ENCODE measurements at places on chromosomes 4 and X.

GRCh38 chr4:170827562-170828274 lies 738.0 kb upstream of the AADAT start:
- no peak for DNase-seq

GRCh38 chr4:56388306-56388705 lies 1.0 kb upstream of the AASDH start:
- DNase-seq, result no peak

DNA sequence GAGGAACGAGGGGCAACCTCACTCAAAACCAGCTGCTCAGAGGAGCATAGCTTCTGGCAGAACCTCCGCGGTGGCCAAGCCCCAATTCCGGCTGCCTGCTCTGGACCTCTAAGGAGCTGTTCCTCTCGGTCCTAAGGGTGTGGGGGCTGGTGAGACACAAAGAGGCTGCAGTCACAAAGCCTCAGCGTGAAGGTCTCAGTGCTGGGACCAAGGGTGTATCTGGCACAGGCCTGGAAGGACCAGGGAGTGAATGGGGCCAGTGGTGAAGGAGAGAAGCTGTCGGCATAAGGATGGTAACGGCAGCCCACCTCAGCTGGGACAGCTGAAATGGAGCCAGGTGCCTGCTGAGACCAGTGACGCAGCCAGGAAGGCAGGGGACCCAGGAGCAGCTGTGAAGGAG lies 5.3 kb downstream of the PDE6B start:
- no peak for DNase-seq

DNA sequence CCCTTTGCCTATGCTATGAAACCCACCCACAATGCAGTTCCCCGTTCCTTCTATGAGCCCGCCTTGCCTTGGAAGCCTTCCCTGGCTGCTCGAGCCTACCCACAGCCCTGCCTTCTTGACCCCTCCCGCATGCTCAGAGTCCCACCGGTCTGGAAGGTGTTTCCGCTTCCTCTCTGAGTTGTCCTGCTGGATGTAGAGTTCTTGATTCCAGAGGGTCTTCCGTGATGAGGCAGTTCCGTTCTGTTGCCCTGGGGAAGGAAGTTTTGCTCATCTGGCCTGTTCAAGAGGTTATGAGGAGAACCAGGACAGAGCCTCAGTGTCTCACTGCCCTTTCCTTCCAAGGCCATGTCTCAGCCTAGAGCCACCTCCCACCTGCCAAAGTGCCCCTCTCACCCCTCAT lies 7.5 kb downstream of the GPKOW start:
- no peak for DNase-seq

GRCh38 chr4:103156106-103156505 lies 42.0 kb downstream of the CENPE start:
- DNase-seq, result no peak

DNA sequence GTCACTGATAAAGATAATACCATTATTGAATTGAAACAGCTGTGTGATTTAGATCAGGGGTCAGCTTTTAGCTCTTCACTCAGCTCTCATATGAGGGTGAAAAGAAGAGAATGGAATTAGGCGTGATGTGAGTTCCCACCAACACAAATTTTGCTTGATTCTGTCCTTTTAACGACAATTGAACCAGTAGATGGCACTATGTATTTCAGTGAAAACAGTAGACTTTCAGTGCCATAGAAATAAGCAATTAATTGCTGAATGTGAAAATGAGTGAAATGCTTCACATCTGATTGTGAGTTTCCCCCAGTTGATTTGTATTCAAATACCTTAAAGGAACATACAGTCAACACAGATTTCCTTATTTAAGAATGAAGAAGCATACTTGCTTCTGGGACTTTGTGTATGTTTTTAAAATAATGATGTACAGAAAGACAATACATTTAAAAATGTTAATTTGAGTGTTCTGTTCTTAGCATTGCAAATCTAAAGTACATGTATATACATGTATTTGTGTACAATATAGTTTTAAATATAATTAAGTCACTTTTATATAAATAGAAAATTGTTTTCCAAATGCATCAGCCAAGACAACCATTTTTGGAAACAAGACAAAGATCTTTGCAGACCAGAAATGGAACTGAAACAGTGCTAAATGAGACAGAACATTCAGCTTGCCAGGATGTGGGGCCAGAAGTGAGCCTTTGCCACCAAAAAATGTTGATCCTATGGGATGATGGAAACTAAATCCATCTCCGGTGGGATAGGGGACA lies 178.8 kb downstream of the SNCA start:
- no peak for DNase-seq

DNA sequence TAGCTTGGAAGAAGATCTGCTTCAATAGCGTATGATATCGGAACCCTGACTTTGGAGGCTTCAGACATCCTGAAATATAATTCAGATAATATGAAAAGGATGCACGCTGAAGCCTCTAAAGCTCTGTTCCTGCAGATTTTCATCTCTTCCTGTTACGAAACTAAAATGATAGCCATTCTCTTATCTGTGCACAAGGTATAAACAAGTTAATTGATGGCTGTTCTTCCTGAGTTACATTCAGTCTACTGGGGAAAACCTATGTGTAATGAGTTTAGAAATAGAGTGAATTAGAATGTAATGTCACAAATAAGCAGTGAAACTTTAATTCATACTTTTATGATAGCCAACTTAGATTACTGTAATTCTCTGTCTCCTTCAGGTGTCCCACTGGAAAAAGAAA lies 36.8 kb upstream of the AGA start:
- no peak for DNase-seq

DNA sequence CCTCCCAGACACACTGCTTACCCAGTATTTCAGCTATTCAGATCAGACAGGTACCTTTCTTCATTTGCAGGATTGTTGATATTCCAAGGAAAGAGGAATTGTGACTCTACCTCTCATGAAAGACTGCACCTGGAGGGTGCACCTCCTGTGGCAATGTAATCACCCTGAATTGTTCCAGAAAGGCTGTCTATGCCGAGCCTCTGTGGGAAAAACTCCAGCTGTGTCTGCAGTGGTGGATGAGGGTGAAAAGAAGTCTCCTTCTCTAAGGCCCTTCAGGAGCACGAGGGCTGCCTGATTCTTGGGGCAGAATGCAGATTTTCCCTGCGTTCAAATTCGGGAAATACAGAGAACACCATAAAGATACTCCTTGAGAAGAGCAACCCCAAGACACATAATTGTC lies 108.2 kb upstream of the ADAMTS3 start:
- no peak for DNase-seq

- DNase-seq, result no peak
Observed at GRCh38 chr4:70994387-70995099, 1.1 kb downstream of the DCK start.

DNA sequence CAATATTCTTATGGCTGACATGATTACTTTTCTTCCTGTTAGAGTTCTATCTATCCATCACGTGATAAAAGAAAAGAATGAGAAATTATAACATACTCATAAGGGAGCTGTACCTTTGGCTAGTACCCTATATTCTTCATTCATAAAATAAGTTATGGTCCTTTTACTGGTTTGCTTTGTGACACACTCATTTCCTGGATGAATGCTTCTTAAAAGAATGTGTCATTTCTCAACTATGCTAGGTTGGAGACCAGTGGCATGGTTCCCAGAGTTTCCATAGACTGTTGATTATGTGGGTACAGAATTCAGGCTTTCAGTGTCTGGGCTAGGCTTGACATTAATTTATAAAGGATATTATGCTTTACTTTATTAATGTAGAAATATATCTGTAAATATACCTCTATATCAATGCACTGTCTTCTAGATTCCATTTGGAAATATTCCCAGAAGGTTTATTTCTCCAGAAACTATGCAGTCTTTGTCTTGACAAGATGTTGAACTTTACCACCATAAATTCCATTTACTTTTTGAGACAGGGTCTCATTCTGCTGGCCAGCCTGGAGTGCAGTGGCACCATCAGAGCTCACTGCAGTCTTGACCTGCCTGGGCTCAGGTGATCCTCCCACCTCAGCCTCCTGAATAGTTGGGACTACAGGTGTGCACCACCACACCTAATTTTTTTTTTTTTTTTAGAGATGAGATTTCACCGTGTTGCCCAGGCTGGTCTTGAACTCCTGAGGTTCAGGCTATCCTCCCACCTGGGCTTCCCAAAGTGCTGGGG lies 23.8 kb downstream of the NUDT6 start:
- no peak for DNase-seq

DNA sequence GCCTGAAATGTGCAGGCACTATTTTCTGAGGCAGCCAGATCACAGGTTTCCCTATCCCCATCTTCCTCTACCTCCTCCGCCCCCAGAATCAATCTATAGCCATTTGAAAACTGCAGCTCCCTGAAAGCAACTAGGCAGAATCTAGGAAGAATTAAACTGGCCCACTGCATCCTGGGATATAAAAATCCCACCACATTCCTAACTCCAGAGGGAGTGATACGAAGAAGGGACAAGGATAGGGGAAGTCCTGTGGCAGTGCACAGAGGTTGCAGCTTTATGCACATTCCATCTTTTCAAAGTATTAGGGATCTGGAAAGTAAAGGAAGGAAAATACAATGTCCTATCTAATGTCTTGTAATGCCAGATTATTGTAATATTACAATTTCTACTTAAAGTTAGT lies 18.3 kb upstream of the HERC3 start:
- DNase-seq, result no peak

DNA sequence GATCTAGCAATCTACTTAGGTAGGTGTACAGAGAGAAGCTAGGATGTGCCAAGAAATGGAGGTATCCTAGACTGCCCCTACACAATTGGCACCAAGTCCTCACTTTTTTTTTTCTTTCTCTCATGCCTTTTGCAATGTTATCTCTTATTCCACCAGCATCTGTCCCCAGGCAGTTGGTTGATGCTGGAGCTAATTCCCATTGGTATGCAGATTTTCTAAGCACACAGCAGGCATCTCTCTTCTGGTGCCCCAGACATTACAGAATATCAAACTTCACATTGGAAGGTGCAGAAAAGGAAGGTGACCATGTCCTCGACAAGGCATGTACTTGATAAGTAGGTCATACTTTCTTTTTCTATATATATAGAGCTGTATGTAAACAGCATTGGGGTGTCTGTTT lies 21.6 kb downstream of the LUZP4 start:
- no peak for DNase-seq

- DNase-seq, result no peak
Observed at GRCh38 chr4:176849076-176849475, 56.4 kb upstream of the VEGFC start.

- no peak for DNase-seq
Observed at GRCh38 chrX:4004822-4005221, 291.4 kb upstream of the PRKX start.
